Hepatocyte (in vitro differentiated cells): ENCODE measurements at places on chromosomes 3 and 15. TPM values are rescaled to one million over a fixed set of nuclear protein-coding genes. Genes with fewer than 3 reads are reported as not detected.

- H3K36me3 ChIP-seq: no peaks in the 10 kb centered on the region
- no peaks in the 10 kb centered on the region for H3K4me1 ChIP-seq
- DNase-seq: no peak
- H3K4me3 ChIP-seq: no peak overlapping the region
- no peaks in the 10 kb centered on the region for H3K27me3 ChIP-seq
These were observed 72.9 kb downstream of the LRRC28 start for GRCh38 chr15:99324082-99324620.

GRCh38 chr3:52781741-52782140, 4.3 kb downstream of the ITIH1 start:
- H3K36me3 ChIP-seq: no peaks in the 10 kb centered on the region
- H3K4me3 ChIP-seq: no peak overlapping the region
- H3K4me1 ChIP-seq: no peaks in the 10 kb centered on the region
- H3K27me3 ChIP-seq: no peaks in the 10 kb centered on the region

- H3K27ac ChIP-seq: no peak overlapping the region
- no peak overlapping the region for H3K4me3 ChIP-seq
- no peaks in the 10 kb centered on the region for H3K36me3 ChIP-seq
- H3K27me3 ChIP-seq: no peaks in the 10 kb centered on the region
- DNase-seq: no peak
These were observed 59.6 kb downstream of the CD200R1L start for GRCh38 chr3:112786881-112787579.

Gene SHC4
- polyA plus RNA-seq: 0.75 and 0.91 TPM in 2 replicates

Gene TM4SF1
- 179 and 194 TPM in 2 replicates for polyA plus RNA-seq
